Fibroblast of skin of right biceps (primary cell): ENCODE measurements at places on chromosomes 12 and 14.

- DNase-seq: no peak
These were observed 80.6 kb downstream of the PRICKLE1 start for GRCh38 chr12:42508913-42509460.

DNA sequence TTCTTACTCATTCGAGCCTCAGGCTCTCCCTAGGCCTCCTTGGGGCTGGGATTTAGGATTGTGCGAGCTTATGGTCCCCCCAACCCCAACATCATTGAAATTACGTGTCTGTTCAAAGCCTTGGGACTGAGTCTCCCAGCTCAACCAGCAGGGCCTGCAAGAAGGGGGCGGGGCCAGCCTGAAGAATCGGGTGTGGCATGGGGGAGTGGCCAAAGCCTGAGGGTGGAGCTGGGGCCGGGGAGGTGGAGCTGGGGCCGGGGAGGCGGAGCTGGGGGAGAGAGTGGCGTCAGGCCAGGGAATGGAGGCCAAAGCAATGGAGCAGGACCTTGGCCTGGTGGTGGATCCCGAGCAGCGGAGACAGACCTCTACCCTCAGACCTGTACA lies 24.3 kb upstream of the HSPB8 start:
- DNase-seq: no peak

DNA sequence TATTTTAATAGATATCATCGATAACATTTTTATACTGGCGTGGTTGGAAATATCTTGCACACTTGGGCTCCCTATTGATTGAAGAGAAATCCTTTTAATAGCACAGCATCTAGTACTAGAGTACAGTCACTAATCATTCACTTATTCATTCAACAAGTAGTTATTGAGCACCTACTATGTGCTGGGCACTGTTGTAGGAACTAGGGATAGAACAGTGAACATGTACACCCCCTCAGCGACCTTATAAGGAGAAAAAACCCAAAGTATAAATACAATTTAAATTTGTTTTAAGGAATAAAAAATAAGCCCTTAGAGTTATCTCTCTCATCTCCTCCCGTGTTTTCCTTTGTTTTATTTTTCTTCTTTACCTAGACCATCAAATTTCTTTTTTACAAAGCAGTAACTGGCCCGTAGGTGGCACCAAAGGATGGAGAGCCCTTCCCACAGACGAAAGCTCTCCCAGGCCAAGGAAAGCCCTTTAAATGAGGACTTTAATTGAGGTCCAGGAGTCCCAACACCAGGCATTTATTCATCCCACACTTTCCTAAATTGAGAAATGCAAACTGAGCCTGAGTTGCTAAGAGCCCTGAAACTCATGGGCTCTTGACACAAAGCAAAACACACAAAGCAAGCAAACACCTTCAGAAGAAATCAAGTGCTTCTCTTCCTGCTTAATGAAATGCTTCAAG lies 29.0 kb downstream of the PEBP1 start:
- DNase-seq: peak; percentile 9

DNA sequence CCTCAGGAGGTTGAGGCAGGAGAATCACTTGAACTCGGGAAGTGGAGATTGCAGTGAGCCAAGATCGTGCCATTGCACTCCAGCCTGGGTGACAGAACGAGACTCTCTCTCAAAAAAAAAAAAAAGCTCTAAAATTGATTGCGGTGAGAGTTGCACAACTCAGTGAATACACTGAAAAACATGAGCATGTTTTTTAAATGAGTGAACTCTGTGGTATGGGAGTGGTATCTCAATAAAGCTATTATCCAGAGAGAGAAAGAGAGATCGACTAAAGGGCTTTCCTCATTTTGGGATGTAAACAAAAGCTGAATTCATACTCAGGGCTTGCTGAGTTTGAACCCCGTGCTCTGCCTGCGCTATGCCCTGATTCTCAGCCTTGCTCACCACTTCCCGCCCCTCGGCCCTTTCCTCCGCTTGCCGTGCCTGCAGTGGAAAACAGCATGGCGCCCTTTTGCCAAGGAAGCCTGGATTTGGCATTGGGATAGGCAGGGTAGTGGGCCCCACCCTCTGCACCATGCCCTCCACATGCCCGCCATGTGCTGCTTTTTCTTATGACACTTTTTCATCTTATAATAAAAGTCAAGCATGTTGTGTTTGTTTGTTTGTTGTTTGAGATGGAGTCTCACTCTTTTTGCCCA lies 102.5 kb downstream of the LGMN start:
- peak; percentile 94 for DNase-seq

DNA sequence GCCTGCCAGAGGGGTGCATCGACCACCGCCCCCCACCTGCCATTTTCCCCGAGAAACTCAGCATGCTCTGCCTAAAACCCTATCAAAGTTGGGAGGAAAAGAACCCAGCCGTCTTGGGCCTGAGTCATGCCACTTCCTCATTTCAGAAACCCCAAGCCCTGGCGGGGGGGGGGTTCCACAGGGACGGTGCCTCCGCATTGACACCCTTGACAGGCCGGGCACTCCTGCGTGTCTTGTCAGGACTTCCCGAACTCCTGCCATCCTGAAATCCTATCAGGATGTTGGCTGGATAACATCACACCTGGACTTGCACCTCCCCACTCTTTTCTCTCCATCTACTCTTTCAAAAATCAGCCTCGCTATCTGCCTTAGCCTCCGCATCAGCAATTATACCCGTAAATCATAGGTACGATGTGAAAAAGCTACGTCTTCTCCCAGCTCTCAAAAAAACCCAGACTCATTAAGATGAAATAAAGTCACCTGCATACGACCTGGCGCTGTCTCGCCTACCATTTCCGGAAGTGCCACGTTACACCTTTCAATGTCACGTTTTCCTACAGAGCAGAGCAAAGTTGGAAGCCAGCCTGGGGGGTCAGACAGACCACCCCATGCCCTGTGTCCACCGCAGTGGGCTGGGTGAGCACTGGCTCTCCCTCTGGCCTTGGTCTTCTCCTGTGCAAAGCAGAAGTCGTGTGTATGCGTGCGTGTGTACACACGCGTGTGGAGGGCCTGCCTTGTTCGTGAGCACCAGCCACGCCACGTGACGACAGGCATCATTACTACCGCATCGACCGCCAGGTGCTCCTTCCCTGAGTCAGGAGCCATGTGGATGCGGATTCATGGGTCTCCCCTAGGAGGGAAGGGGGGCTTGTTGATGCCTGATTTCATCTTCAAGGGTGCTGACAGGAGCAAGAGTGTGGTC lies 96.7 kb downstream of the RFLNA start:
- peak; percentile 68 for DNase-seq

- DNase-seq: no peak
These were observed 26.2 kb downstream of the SLC4A8 start for GRCh38 chr12:51450806-51451205.

DNA sequence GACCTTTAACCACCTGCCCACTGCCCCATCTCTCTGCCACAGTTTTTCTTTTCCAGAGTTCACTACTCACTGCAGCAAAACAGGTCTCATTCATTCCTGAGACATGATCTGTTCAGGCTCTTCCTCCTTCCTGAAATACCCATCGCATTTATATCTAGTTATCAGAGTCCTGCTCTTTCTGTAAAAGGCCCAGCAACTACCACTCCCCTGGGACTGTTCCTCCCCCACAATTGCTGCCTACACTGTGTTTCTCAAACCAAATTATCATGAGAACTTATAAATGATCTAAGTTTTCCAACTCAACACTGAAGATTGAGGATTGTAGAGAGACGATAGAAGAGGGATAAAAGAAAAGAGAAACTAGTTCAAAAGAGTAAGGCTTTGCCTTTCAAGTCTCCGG lies 40.8 kb upstream of the EPS8 start:
- DNase-seq: peak; percentile 86

- peak; percentile 75 for DNase-seq
These were observed 31.9 kb upstream of the DUSP6 start for GRCh38 chr12:89384050-89384758.

GRCh38 chr14:96065661-96066459 lies 26.7 kb downstream of the C14orf132 start:
- DNase-seq: no peak

DNA sequence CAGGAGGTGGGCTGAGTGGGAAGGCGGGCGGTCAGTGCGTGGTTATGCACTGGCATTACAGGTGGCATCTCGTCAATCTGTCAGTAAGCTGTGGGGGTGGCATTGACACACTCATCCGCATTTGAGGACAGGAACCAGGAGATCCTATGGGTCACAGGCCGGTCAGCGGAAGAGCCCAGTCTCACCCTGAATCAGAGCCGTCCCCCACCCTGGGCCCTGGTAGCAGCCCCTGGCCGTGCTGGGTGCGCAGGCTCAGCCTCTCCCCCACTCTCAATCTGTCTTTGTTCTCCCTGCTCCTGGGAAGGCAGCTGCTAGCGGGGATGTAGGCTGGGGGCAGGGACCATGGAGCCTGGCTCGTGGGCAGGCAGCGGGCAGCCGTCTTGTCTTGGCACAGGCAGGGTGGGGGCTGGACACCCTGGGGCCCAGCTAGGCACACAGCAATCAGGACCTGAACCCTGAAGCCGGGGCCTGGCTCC lies 5.1 kb downstream of the INF2 start:
- no peak for DNase-seq

DNA sequence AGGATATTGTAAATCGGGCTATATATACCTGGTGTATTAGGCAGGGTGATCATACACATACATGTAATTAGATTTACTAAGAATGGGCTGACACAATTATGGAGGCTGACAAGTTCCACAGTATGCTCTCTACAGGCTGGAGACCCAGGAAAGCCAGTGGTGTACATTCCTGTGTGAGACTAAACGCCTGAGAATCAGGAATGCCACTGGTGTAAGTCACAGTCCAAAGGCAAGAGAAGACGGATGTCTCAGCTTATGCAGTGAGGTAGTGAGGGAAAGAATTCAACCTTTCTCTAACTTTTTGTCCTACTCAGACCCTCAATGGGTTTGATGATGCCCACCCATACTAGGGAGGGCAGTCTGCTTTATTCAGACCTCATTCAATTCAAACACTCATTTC lies 57.1 kb downstream of the METTL25 start:
- peak; percentile 46 for DNase-seq

- DNase-seq: peak; percentile 6
These were observed 385.4 kb upstream of the TMEM132C start for GRCh38 chr12:127881371-127882140.

- peak; percentile 48 for DNase-seq
These were observed 41.3 kb upstream of the EIF5 start for GRCh38 chr14:103292426-103293374.

DNA sequence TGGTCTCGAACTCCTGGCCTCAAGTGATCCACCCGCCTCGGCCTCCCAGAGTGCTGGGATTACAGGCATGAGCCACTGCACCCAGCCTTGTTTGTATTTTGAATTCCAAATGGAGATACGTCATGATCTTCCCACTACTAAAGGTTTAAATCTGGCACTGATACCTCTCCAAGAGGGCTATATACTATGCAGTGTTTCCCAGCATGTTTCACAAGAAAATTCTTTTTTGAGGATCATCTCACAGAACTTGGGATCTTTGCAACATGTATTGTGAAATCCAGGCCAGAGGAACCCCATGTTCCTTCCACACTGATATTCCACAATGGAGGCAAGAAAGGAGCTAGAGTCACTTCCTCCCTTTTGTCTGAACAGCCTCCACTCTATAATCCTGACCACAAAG lies 112.7 kb downstream of the NT5DC3 start:
- peak; percentile 3 for DNase-seq

- no peak for DNase-seq
These were observed 10.4 kb downstream of the PTGES3 start for GRCh38 chr12:56677680-56678079.

DNA sequence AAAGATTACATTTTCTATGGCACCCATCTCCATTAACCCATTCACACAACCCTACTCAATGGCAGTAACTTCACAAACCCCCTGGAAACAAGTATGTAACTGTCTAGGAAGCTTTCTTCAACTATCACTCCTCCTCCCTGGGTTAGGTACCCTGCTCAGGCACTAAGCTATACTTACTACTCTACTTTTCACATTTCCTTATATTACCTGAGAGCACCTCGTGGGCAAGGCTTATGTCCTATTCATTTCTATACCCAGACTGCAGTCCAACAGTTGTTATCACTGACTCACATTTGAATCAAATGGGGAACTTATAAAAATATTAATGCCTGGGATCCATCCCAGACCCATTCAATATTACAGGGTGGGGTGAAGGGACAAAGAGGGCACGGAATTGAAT lies 4.6 kb downstream of the PAWR start:
- DNase-seq: no peak

DNA sequence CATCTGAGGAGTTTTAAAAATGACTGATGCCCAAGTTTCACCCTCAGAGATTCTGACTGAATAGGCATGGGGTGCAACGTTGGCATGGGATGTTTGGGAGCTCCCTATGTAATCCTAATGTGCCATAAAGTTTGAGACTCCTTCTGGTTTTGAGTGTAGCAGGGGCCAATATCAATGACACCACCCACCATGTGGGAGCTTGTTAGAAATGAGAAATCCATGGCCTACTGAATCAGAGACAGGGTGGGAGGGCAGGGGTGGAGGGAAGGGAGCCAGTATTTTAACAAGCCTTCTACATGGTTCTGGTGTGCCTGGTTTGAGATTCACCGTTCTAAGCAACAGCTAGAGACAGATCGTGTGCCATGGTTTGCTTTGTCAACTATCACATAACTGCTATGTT lies 46.1 kb downstream of the VCPKMT start:
- DNase-seq: no peak

GRCh38 chr12:2194060-2194459 lies 141.3 kb downstream of the CACNA1C start:
- DNase-seq: peak; percentile 30

GRCh38 chr12:122182887-122183587 lies at the start of gene LRRC43:
LRRC43 (plus strand) TSS chr12:122183123; CDS start chr12:122183145, 22 bp downstream.
- DNase-seq: peak; percentile 24
